Fibroblast of villous mesenchyme (primary cell): ENCODE measurements at places on chromosomes 3 and 15. TPM values are rescaled to one million over a fixed set of nuclear protein-coding genes. Genes with fewer than 3 reads are reported as not detected.
A peak's percentile ranks its signal among the peaks of the same experiment; 100 is the strongest.

DNA sequence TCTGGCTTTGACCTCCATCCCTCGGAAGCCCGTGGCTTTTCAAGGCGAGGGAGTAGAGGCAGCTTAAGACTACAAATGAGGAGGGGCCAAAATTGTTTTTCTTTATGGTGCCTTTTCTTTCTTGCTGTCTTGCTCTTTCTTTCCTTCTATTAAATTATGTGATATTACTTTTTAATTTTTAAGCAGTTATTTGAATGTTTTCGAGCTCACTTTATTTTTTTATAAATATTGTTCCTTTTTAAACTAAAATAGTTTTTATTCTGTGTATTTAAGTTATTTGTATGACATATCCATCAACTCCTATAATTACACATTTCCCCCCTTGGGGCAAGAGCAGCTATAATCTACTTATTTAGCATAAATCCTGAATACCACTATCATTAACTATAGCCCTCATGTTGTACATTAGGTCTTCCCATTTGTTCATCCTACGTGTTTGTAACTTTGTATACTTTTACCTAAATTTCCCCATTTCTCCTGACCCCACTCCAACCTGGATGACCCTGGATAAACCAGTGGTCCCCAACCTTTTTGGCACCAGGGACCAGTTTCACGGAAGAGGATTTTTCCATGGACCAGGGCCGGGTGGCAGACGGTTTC, 622 bp upstream of the PLSCR1 start:
- no peak for DNase-seq

DNA sequence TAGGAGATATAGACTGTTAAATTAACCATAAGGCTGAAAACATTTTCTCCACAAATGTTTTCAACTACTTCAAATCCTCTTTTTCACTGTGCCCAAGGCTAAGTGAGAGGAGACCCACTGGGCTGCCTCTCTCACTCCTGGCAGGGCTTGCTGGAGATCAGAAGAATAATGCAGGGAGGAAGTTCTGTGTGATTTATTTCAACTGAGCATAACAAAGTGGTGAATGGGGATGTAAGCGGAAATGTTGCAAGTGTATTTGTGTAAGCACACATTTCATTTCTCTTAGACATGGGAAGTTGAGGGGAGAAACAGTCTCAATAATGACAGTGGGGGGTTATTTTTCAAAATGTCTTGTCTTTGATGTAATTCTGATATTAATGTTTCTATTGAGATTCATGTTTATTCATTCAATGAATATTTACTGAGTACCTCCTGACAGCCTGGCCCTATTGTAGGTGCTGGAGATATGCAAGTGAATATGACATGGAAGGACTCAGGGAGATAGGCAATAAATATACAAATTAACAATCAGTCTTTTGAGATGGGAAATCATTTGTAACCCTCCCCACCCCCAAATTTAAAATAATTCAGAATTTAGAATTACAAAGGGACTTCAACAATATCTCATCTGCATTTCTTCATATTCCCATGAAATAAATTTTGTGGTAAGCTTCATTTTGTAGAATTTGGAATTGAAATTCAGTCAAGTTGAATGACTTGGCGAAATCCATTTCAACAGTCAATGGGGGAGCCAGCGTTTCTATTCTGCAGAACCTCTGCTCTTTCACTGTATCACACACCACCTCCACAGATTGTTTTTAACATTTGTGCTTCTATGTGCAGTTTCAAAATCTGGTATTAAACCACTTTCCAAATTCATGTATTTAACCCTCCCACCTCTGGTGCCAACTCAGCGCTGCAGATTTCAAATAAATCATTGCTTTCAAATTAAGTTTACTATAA, 247.2 kb downstream of the SLC9A9 start:
- DNase-seq: peak; percentile 65

DNA sequence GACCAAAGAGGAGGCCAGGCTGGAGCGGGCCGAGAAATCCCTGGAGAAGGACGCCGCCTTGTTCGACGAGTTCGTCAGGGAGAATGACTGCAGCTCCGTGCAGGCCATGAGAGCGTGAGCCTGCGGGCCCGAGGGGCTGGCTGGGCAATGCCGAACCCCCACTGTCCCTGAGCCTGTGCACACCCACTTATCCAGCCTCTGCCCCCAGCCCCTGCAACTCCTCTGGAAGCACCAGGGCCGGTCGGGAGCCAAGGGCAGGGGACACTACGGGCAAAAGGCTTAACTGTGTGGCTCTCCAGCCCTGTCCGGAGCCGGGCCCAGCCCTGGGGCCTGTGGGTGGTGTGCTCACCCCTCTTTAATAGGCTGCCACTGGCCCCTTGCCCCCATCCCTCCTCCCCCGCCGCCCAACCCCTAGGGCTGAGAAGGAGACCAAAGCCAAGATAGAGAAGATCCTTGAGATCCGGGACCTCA, 24.0 kb downstream of the CFAP100 start:
- no peak for DNase-seq

- no peak for DNase-seq
These were observed 27.8 kb upstream of the ST8SIA2 start for GRCh38 chr15:92365906-92366305.

Gene AADACL2
- total RNA-seq: not detected in 2 replicates

GRCh38 chr3:132659365-132660051, at the start of gene ACAD11:
Gene ACAD11, minus strand, starts transcription at chr3:132659809. Its CDS starts 58 bp downstream, at chr3:132659751.
- peak; percentile 80 for DNase-seq

GRCh38 chr3:186802701-186803100, 3.6 kb downstream of the RFC4 start:
- no peak for DNase-seq

GRCh38 chr15:90519688-90520087, 10.0 kb upstream of the CRTC3 start:
- DNase-seq: no peak

DNA sequence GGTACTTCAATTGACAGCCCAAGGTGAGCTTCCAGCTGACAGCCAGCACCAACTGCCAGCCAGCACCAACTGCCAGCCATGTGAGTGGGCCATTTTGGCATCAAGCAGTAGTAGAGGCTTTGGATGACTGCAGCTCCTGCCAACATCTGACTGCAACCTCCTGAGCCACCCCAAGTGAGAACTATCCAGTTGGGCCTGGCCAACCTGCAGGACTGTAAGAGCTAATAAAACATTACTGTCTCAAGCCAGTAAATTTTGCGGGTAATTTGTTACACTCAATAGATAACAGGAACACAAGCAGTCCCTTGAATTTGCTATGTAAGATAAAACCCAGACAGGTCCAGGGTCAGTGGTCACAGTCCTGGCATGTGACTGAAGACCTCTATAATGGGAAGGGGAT, 29.7 kb downstream of the EPHB1 start:
- no peak for DNase-seq

DNA sequence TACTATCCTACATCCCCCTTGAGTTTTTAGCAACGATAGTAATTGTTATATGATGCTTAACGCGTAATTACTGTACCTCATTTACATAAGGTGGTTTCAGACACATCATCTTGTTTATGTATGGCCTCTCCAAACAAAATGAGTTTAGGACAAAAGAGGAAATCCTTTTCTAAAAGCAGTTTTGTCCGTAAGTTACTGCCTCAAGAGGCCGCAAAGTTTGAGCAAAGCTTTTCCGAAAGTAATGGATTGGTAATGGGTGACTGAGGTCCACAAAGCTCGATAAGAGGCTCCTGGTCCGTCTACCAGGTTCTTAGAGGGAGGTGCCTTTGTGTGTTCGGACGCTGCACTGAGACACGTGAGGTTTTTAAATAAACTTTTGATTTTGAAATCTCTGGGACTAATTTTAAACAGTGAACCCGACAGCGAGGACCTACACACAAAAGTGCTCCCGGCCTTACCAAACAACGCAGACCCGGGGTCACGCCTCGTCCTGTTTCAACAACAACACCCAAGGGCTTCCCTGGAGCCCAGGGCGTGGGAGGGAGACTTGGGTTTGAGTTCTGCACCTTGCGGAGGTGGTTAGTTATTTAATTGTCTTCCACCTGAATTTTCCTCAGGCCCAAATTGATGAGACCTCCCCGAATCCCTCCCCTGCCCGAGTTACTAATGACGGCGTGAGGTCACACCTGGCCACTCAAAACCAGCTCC, 456 bp upstream of the C15orf61 start:
- peak; percentile 46 for DNase-seq

Gene CD200R1
- total RNA-seq: under 0.01 TPM in 2 replicates

DNA sequence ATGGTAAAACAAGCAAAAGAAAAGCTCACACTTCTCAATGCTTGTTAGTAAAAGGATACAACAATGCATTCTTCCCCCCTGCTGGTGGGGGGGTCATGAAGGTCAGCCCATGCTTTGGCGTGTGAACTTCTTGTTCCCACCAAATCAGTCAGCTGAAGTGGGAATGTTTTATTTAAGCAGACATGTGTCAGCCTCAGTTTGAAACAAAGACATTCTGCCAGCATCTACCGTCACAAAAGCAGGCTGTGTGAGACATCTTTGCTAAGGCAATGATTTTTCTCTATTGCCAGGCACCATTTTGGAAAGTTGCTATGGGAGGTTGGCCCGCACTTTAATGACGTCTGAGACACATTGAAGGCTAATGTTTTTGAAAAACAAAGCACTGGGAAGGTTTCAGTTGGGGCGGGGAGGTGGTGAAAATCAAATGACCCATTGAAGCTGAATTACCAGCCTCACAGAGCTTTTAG, 206.6 kb downstream of the TLE3 start:
- DNase-seq: no peak

DNA sequence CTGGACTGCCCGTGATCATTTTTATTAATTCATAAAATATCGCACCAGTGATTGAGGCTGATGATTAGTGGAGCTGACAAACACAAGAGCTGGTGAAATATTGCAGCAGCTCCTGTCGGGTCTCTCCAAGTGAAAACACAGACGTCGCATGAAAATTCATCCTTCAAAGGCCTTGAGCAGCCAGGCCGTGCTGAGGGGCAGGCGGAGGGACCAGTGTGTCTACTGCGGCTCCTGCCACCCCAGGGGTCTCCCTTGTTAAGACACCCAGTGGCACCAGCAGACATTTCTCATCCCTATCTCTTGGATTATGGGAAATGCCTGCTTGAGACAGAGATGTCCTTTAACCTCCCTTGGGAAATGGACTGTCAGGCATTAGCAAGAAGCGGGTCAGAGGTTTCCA, 289.4 kb upstream of the TLE3 start:
- DNase-seq: no peak

DNA sequence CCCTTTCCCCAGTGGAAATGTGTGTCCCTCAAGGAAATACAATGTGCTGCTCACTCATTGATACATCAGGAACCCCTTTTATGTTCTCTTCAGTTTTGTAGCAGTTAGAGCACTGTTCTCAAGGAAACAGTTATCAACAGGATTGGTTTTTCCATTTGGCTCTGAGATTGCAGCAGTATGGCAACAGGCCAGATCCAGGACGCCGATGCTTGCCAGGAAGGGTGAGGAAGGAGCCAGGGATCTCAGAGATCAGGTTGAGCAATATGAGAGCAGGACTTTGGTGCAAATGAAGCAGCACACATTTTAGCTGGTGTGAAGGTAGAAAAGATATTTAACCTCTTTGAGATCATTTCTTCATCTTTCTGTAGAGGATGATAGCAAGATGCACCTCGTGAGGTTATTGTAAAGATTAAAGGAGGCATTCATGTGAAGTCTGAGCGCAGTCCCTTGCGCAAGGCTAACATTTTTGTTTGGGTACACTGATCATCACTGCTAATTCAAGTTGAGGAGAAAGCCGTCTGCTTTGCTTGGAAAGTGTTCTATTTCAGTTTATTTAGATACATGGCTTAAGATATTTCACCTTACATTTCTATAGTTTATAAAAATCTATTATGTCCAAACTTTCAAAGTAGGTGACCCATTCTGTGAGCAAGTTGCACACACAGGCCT, 68.5 kb downstream of the KCNH8 start:
- no peak for DNase-seq

Gene CIP2A
- 17.1 and 28.9 TPM in 2 replicates for total RNA-seq

- peak; percentile 74 for DNase-seq
These were observed 7.0 kb downstream of the FILIP1L start for GRCh38 chr3:100107221-100107814.

Gene ALDH1A2
- total RNA-seq: 2.9 and 8.2 TPM in 2 replicates

GRCh38 chr15:60121845-60122244, 117.7 kb downstream of the FOXB1 start:
- no peak for DNase-seq

- DNase-seq: no peak
These were observed 34.7 kb downstream of the SLC28A1 start for GRCh38 chr15:84919106-84919667.

- DNase-seq: peak; percentile 81
These were observed 842 bp downstream of the FSTL1 start for GRCh38 chr3:120449701-120450599.

Gene TEX55
- not detected in 2 replicates for total RNA-seq

DNA sequence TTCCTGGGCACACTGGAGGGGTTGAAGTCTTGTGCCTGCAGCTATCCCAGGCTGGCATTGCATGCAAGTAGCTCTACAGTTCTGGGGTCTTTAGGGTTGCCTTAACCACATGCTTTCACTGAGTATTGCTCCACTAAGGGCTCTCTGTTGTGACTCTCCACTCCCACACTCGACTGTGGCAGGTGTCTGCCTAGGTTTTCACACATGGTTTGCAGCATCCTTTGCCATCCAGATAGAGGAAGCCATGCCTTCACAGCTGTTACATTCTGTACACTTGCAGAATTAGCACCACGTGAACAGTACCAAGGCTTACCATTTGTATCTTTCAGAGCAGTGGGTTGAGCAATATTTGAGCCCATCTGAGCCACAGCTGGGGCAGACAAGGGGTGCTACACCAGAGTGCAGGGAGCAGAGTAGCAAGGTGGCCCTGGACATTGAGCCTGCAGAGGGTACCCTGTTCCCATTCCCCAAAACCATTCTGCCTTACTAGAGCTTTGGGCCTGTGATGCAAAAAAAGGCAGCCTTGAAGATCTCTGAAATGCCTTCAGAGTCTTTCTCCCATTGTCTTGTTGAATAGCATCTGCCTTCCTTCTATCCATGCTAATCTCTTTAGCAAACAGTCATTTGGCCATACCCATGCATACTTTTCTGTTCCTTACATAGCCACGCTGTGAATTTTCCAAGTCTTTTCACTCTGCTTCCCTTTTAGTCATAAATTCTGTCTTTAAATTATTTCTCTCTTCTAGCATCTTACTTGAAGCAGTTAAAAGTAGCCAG, 95.2 kb upstream of the PLCL2 start:
- no peak for DNase-seq

DNA sequence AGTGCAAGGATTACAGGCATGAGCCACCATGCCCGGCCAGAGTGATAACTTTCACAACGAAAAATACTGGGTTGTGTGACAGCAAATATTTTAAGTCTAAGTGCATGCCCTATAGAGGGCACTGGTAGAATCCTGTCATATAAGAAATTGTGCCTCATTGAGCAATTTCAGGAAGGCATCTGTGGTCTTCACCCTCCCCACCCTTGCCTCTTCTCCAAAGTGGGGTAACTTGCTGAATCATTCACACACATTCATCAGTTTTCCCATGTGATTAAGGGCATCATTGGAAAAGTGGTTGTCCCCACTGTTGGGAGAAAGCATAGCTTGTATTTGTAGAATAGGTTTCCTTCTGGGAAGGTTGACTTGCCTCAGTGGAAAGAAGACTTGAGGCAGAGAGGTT, 9.2 kb downstream of the MITF start:
- DNase-seq: no peak

- no peak for DNase-seq
These were observed 38.1 kb upstream of the GADL1 start for GRCh38 chr3:30932513-30933098.
